ENCODE measurements at places on chromosomes 5 and 9.
A peak's percentile ranks its signal among the peaks of the same experiment; 100 is the strongest.

DNA sequence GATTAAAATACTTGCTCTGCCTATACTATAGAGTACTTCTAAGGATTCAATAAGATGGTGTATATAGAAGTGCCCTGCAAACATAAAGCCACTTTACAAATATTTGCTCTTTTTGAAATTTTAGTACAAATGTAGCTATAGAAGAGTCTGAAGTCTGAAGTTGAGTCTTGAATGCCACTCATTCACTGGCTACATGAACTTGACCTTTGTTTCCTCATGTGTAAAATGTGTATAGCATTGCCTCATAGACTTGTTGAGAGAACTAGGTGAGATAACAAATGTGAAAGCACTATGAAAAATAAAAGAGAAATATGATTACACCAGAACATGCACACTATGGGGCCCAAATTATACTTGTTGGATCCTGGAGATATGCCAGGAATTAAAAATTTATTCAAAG, 244.7 kb downstream of the SEC61B start:
- no peak for DNase-seq

GRCh38 chr5:118467103-118467502, 521.2 kb downstream of the DTWD2 start:
- DNase-seq = no peak

GRCh38 chr9:13274886-13275641, 4.4 kb downstream of the MPDZ start:
- DNase-seq = no peak

- DNase-seq = no peak
Measured at GRCh38 chr9:121509180-121509579, 9.5 kb upstream of the GGTA1 start.

GRCh38 chr9:134043531-134043988, 18.3 kb downstream of the BRD3OS start:
- no peak for DNase-seq

GRCh38 chr9:35518981-35519679, 29.2 kb downstream of the RUSC2 start:
- DNase-seq = no peak

GRCh38 chr5:72234265-72234700, 85.8 kb downstream of the MRPS27 start:
- no peak for DNase-seq

GRCh38 chr9:96020792-96021550, 145.5 kb downstream of the ERCC6L2 start:
- peak; percentile 81 for DNase-seq

- DNase-seq = no peak
Measured at GRCh38 chr9:32128546-32128945, 255.9 kb upstream of the ACO1 start.

DNA sequence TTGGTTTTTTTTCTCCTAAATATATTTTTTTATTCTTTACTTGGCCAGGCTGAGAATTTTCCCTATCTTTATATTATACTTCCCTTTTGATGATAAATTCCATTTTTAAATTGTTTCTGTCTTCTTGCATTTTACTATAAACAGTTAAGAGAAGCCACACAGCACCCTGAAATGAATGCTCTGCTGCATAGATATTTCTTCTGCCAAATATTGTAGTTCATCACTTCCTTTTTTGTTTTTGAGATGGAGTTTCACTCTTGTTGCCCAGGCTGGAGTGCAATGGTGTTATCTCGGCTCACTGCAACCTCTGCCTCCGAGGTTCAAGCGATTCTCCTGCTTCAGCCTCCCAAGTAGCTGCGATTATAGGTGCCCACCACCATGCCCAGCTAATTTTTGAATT, 8.5 kb upstream of the INIP start:
- DNase-seq = no peak

DNA sequence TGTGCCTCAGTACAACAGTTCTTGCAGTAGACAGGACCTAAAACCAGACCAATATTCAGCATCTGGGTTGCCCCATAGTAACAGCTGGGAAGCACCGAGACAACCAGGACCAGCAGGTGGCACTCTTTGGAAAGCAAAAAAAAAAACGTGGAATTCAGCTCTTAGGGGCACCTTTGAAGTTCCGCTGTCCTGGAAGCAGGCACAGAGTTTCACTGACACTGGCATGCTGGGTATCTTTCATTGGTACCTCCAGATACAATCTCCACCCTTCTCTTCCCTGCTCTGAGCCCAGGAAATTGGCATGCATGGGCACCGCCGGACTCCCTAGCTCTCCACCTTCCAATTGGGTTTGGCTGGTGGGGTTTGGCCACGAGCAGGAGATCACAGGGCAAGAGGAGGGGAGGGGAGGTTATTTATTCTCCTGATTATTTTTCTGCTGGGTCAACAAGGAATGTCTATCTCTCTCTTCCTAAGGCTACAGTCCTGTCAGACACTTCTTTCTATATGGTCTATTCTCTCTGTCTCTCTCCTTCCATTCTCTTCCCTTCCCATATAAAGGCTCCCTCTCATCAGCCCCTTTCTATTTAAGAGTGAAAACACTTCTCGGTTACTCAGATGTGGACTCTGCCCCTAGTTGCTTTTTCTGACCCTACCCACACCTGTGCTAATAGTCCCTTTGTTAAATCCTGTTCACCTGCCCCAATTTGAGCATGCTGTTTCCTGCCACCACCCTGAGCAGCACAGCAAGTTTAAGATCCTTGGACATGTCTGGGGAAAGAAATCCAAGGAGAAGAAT, 1.9 kb upstream of the IDNK start:
- DNase-seq = no peak

GRCh38 chr5:110032376-110032775, 342.6 kb downstream of the MAN2A1 start:
- DNase-seq = no peak

DNA sequence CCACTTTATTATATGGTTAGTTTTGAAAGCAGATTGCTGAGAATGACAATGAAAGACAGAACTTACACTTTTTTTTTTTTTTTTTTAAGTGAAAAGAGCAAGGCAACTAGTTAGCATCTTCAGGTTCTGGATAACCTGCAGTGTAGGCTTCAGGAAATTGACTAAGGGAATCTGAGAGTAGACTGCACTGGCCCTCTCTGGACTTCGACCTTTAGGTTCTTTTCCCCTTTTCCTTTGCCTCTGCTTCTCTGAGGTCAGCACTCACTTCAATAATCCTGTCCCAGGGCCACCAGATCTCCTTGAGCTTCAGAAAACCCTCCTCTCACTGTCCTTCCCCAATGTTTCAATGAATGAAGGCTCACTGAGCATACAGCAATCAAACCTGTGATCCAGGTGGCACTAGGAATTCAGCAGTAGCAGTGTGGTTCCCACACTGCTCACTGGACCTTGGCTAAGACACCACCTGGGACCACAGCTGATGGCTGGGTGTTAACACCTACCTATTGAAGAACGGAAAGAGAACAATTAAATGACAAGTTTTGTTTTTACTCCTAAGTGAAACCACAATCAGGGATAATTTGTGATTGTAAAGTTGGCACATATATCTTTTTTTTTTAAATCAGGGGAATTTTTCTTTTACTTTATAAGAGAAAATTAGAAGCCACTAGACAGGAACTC, 85.8 kb upstream of the IL6ST start:
- no peak for DNase-seq

DNA sequence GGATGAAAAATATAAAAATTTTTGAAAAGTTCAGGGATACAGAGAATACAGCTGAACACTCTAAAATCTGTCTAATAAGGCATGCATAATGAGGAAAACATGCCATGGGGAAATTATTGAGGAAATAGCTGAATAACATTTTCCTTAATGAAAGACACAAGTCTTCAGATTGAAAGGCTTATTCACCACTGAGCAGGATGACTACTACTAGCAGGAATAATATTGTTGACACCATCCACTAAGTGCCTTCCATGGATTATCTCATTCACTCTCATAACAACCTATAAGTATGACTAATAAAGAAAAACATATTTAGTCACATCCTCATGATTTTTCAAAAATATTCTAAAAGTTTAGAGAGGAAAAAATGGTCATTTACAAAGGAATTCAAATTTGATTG, 96.7 kb upstream of the FER start:
- DNase-seq = no peak

- DNase-seq = no peak
Measured at GRCh38 chr5:151413800-151414199, 33.6 kb upstream of the SLC36A1 start.

- DNase-seq = no peak
Measured at GRCh38 chr5:43482490-43483297, 971 bp downstream of the TMEM267 start.

DNA sequence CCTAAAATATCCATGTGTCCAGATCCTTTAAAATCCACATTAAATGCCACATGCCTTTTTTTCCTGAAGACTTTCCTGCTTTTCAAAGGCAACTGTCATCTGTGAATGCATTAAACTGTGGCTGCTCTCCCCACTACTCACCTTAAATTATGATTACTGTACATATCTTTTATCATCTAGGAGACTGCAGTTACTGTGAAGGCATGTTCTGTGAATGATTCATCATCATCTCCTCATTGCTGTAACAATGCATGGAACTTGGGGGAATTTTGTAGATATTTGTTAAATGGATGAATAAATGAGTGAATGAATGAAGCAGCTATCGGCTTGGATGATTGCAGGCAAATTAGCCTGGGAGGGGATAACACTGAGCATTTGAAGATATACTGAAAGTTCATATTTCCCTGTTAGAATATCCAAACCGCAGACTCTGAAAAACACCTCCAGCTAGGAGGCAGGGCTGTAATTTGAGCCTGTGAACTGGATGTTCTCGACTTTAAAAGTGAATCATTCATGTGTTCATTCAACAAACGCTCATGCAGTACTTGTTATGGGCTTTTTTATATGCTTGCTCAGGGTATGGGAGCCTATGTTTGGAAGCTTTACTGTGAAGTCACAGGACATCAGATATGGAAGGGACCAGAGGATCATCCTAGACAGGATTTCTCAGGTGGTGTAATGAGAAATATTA, 519.2 kb downstream of the KIF4B start:
- no peak for DNase-seq

GRCh38 chr9:92242260-92243136, 51.0 kb downstream of the IARS1 start:
- DNase-seq = no peak

DNA sequence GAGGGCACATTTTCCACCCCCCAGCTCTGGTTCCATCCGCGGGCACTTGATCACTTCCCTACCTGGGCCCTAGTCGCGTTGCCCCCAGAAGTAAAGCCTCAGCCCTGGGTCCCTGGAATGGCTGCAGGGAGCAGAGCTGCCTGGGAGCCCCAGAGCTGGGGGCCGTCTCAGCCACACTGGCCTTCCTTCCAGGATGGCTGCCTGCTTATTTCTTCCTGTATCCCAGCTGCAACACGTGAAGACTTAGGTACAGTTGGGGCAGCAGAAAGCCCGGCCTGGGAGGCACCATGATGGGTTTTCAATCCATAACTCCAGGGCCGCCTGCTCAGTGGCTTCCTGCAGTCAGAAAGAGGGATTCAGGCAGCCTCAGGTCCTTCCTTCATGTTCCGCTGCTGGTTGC, 232.3 kb downstream of the IRX2 start:
- no peak for DNase-seq

GRCh38 chr9:80811003-80811402, 878.3 kb downstream of the TLE1 start:
- no peak for DNase-seq

- no peak for DNase-seq
Measured at GRCh38 chr9:99185934-99186333, 35.8 kb downstream of the ALG2 start.

DNA sequence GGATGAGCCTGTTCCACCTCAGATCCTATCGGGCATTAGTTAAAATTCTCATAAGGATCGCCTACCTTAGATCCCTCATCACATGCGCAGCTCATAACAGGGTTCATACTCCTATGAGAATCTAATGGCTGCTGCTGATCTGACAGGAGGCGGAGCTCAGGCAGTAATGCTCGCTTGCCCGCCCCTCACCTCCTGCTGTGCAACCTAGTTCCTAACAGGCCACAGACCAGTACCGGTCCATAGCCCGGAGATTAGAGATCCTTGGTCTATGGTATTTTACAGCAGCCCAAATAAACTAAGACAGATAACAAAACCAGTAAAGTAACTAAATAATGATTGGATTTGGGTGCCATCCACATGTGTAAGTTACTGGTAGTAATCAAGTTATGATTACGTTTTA, 17.5 kb downstream of the GOLPH3 start:
- DNase-seq = no peak

DNA sequence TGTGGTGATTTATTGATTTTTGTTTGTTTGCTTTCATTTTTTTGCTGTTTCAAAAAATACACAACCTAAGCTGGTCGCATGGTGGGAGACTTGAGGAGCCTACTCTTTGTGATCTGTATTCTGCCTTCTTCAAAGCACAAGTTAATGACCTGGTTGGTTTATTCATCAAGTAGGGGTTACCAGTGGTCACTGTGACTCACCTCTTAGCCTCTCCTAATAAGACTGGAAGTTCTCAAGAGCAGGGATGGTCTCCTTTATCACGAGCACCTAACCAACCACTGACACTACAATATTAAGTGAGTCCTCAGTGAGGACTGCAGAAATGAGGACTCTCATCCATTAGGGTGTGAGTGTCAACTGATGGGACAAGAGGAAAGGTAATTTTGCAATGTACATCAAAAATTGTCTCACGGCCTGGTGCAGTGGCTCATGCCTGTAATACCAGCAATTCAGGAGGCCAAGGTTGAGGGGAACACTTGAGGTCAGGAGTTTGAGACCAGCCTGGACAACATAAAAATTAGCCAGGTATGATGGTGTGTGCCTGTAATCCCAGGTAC, 13.6 kb upstream of the MTMR12 start:
- no peak for DNase-seq

- DNase-seq = no peak
Measured at GRCh38 chr9:75894566-75894965, 4.1 kb downstream of the PCSK5 start.

GRCh38 chr5:151234476-151235238, 10.8 kb upstream of the CCDC69 start:
- DNase-seq = no peak

GRCh38 chr5:16654647-16655334, 38.0 kb upstream of the RETREG1 start:
- DNase-seq = no peak

DNA sequence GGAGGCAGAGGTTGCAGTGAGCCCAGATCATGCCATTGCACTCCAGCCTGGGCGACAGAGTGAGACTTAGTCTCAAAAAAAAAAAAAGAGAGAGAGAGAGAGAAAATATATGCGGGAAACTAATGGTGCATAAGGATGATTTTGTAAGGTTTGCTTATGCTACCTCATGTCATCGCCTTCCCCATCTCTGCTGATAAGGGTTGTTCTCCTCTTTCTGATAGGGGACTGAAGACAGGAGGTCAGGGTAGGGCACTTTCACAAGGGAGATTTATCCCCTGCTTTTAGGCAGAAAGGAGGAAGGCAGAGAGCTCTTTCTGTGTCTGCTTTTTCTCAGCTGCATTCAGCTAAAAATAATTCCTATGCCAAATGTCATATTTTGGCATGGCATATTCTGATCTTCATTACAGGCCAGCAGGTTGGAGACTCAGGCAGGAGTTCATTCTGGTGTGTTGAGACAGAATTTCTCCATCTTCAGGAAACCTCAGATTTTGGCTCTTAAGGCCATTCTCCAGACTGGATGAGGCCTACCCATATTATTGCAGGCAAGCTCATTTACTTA, 220.2 kb downstream of the AUH start:
- DNase-seq = no peak
